ENCODE measurements at places on chromosomes 1 and 21.

DNA sequence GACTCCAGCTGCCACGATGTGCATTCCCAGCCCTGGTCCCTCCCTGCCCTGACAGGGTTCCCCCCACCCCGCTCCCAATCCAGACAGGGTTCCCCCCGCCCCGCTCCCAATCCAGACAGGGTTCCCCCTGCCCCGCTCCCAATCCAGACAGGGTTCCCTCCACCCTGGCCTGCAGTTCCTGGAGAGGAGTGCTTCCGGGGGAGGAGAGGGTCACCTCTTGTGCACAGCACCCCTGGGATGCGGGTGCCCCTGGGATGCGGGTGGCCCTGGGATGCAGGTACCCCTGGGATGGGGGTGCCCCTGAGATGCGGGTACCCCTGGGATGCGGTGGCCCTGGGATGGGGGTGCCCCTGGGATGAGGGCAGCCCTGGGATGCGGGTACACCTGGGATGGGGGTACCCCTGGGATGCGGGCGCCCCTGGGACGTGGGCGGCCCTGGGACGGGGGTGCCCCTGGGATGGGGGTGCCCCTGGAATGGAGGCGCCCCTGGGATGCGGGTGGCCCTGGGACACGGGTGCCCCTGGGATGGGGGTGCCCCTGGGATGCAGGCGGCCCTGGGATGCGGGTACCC lies 36.7 kb upstream of the SLC19A1 start:
- peak; percentile 51 for DNase-seq

GRCh38 chr1:77143529-77144121 lies 75.6 kb downstream of the PIGK start:
- no peak for DNase-seq

DNA sequence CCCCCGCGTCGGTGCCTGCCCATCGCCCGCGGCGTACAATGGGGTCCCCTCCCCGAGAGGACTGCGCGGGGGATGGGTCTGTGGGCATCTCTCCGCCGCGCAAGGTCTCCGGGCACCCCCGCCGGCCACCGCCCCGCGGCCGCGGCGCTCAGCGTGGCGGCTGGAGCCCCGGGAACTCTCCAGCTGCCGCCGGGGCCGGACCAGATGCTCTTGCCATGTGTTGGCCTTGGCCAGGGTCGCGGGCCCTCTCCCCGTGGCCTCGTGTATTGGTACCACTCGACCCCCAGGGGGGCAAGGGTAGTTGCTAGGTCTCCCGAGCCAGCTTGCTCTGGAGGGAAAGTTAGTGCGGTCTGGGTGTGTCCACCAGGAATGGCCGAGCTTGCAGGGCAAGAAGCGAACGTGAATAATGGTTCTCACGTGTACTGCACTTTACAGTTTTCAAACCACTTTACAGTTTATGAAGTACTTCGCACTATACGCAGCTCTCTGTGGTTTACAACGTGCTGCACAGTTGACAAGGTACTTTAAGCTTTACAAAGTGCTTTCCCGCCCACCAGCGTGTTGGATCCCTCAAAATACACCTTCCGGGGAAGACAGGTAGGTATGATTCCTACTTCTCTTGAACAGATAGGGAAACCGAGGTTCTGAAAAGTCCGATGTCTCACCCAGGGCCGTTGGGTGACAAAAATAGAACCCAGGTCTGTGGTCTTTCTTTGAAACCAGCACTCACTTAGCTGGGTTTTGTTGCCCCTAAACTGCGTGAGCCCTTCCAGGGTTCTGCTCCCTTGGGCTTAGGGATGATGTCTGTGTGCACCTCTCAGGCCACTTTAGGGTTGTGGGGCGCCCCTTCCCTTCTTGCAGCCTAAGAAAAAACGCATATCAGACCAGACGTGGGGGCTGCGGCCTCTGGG lies 1.2 kb downstream of the EPHB2 start:
- DNase-seq: peak; percentile 78

- no peak for DNase-seq
Measured at GRCh38 chr1:18440385-18441226, 40.1 kb upstream of the KLHDC7A start.

DNA sequence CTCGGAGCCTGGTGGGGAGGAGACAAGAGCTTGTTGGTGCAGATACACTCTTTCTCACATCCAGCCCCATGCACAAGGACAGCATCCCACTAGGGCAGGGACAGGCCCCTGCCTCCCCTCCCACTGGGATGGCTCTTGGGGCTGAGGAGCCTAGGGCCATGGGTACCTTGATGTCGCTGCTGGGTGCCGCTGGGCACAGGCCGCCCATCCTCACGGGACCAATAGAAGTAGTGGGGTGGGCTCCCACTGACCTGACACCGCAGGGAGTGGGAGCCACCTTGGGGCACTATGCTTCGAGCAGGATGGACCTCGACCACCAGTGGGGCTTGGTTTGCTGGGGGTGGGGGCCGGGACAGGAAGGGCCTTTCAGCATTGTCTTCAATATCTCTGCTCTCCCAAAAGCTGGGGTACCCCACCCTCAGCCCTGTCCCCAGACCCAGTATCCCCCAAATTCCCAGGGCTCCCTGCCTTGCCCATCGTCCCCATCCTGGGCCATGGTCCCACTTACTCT lies 47.7 kb downstream of the LDLRAD2 start:
- DNase-seq: no peak

- DNase-seq: no peak
Measured at GRCh38 chr1:99963041-99963795, 6.6 kb upstream of the SLC35A3 start.

GRCh38 chr1:159338018-159338417 lies 35.9 kb downstream of the FCER1A start:
- DNase-seq: peak; percentile 14

GRCh38 chr1:167276969-167277368 lies 56.3 kb downstream of the POU2F1 start:
- no peak for DNase-seq

DNA sequence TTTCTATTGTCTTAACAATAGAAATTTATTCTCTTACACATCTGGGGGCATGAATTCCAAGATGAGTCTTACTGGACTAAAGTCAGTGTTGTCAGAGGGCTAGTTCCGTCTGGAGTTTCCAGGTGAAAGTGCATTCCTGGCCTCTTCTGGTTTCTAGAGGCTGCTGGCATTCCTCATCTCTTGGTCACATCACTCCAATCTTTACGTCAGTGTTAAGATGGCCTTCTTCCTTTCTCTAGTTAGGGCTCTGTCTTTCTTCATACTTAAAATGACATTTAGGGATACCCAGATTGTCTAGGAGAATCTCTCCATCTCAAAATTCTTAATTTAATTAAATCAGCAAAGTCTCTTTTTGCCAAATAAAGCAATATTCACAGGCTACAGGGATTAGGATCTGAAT lies 13.3 kb upstream of the PDC start:
- DNase-seq: no peak

DNA sequence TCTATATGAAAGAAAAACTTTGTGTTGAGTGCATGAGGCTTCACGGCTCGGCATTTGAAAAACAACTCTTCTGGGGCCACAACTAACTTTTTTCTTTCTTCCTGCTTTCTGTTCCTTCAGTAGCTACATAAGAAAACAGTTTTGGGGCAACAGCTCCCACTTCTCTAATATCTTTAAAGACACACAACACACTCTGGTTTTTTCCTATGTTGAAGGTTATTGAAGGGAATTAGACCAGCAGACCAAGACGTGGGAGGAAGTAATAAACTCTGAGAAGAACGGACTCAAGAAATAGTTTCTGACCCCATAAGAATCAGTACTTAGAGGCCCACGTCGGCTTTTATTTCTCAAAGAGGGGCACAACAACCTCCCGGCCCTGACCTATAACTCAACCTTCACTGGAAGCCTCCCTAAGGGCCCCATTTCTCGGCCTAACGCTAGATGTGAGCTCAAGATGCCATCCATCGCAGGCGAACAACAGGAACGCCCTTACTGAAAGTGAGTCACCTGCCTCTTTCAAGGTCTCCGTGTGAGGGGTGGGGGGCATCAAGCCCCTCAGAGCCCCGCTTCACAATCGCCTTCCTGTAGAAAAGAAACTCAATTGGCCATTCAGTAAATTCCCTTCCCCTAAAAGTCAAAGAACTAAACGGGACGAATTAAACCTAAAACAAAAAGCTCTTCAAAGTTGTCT lies 844 bp downstream of the ZMYM6 start:
- DNase-seq: peak; percentile 50

DNA sequence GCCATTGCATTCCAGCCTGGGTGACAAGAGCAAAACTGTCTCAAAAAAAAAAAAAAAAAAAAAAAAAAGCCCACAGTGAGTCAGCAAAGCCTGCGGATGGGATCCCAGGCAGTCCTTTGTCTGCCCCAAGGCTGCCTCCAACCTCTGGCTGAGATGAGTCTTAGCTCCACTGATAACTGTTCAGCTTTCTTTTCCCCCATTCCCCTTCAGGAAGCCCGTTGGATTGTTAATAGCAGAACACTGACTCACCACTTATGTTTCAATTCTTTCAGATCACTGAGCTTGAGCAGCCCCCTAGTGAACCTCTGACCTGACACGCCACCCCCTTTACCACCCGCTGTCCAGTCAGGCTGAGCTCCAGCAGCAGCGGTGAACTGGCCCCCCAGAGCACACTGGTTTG lies 57.5 kb downstream of the ERG start:
- DNase-seq: peak; percentile 37

Data from H7 (cell line).